Caki2 (cell line): ENCODE measurements at places on chromosomes 11 and 22.

DNA sequence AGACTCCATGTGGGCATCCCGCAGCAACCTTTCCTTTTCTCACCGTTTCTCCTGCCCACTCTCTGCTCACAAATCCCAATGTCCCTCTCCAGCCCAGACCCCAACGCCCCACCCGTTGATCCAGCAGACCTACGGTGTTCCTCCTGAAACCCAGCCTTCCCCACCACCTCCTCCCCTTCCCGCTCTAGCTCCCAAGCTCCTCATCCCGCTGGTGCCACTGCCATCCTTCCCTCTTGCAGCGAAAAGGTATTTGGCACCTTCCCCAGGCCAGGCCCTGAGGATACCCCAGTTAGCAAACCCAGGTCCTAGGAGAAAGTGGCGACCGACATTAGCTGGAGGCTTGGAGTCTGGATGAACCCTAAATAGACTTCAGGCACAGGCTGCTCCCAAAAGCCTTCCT, 84.0 kb upstream of the RTL6 start:
- DNase-seq = no peak

DNA sequence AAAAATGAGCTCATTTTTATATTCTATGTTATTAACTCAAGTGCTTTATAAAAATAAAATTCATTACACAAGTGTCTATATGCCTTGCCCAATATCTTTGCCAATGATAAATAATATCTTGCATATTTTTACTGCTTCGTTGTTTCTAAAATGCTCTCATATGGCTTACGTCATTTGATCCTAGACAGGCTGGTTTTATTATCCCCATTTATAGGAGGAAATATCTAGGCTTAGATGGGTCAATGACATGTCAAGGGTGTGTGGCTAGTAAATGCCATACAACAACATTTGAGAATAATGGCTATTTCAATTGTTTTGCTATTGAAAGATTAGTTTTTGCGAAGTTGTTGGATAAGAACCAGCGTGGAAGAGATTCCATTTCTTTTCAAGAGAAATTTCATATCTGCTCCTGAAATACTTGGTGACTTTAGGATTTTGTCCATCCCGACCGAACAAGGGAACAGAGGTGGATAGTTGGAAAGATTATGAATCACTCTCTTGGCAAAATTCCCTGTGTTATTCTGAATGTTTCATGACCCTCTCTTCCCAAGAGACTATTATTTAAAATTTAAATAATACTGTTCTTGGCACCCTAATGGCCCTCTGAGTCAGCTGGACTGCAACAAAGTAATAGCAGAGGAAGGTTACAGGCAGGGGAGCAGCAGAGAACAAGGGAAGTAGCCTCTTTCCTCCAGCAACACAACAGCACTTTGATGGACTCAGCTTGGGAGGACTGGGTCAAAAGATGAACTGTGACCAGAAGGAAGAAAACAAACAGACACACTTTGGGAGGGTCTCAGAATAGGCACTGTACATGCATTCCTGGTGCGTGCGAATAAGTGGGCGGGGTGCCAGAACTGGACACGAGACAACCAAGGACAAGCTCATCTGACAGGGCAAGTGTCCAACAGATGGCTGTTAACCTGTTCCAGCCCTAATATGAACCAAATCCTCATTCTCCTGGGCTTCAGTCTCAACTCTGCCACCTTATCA, 94.5 kb downstream of the ME3 start:
- DNase-seq = peak; percentile 91

- no peak for DNase-seq
Measured at GRCh38 chr11:68826726-68827125, 15.0 kb downstream of the CPT1A start.

- no peak for DNase-seq
Measured at GRCh38 chr22:45970705-45971407, 6.1 kb downstream of the WNT7B start.

GRCh38 chr11:27462543-27462942, 10.0 kb downstream of the LGR4 start:
- DNase-seq = peak; percentile 46

GRCh38 chr11:17686231-17686980, 33.0 kb upstream of the MYOD1 start:
- no peak for DNase-seq

DNA sequence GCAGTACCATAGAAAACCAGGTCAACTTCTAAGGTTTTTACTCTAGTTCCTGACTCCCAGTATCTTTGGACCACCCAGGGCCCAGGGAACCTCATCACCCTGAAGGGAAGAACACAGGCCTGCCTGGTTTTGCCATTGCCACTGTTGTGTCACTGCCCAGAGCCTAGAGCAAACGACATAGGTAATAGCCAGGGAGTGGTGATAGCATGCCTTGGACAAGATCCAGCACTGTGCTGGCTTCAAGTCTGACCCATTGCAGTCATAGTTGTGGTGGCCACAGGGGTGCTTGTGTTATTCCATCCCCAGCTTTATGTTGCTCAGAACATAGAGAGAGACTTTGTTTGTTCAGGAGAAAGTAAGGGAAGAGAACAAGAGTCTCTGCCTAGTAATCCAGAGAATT, 2310.2 kb downstream of the LRRC4C start:
- no peak for DNase-seq

DNA sequence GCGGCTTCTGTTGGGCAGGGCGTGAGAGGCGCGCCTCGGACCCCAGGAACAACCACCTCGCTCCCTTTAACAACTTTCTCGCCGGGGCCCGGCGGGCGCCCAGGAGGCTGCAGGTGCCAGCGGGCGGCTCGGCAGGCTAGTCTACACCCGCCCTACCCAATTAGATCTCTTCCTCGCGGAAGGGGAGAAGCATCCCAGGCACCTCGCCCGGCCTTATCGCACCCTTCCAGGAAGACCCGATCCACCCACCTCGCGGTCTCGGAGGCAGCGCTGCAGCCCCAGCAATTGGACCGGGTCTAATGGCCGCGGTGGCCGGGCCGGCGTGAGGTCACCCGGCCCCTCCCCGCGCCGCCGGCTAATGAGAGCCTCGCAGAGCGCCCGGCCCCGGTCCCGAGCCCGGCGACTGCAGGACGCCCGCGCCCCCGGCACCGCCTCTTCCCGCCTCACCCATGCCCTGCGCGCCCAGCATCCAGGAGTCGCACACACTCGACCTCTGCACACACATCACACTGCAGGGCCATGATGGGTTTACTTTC, at the start of gene PLAAT3:
Gene PLAAT3 (minus strand): TSS at position 298 of the 536 bp plus-strand sequence. CDS start 419 bp downstream, outside the sequence.
- peak; percentile 86 for DNase-seq

GRCh38 chr11:77442394-77443053, 31.4 kb downstream of the PAK1 start:
- DNase-seq = no peak

DNA sequence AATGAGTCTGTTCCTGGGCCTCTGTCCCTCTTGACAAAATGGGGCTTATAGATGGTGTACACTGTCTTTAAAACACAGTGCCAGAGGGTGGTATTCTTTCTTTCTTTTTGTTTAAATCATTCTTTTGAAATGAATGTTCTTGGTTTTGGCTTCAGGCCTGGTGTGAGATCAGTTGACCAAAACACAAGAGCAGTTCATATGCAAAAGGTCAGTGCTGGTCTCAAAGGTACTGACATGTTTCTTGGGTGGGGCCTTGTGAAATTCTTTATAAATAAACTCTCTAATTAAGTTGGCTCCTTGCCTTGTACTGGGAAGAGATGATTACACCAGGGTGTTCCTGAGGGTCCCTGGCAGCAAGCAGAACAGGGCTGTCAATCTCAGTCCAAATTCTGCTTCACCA, 110.0 kb downstream of the FBXO7 start:
- no peak for DNase-seq

GRCh38 chr22:46139895-46140350, 10.4 kb upstream of the PPARA start:
- DNase-seq = no peak

DNA sequence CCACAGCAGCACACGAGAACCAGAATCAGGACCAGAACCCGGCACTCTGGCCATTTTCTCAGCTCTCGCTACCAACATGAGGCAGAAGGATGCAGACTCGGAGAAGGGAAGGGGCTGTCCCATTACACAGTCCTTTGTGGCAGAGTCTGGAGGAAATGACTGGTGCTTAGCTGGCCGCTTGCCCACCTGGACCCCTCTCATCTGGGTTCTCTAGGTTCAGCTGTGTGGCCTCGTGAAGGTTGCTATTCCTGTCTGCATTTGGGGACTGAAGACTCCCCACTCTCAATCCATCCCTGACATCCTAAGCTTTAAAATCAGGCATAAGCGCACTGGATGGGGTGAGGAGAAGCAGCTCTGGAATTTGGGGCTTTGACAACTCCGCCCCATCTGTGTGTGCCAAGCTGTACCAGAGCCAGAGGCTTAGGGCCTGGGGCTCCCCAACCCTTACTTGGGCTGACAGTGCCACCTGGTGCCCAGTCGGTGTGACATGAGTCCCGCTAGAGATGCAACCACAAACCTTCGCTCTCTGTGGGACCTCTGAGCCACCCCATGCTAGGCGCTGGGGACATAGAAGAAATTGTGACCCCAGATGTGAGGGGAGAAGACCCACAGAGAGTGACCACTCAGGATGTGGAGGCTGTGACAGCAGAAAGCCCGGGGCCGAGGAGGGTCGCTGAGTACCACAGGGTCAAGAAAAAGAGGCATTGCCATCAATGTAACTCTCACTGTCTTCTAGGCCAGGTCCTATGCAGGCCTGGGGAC, 35.8 kb upstream of the FCHSD2 start:
- no peak for DNase-seq

GRCh38 chr11:57515332-57516060, at the start of gene SLC43A1:
TSS of gene SLC43A1 (minus strand) at chr11:57515702. CDS start at chr11:57514111, 1,591 bp downstream.
- DNase-seq = peak; percentile 9

GRCh38 chr11:130738611-130739010, 177.7 kb downstream of the SNX19 start:
- peak; percentile 56 for DNase-seq

DNA sequence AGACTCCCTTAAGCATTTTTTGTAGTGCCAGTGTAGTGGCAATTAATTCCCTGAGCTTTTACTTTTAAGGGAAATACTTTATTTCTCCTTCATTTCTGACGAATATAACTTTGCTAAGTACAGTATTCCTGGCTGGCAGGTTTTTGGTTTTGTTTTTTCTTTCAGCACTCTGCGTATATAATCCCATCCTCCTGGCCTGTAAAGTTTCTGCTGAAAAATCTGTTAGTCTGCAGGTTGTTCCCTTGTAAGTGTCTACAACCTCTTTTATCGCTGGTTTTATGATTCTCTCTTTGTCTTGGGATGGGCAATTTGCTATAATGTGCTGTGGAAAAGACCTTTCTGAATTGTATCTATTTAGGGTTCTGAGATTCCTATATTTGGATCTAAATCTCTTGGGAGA, 56.0 kb downstream of the KCNQ1OT1 start:
- DNase-seq = no peak

DNA sequence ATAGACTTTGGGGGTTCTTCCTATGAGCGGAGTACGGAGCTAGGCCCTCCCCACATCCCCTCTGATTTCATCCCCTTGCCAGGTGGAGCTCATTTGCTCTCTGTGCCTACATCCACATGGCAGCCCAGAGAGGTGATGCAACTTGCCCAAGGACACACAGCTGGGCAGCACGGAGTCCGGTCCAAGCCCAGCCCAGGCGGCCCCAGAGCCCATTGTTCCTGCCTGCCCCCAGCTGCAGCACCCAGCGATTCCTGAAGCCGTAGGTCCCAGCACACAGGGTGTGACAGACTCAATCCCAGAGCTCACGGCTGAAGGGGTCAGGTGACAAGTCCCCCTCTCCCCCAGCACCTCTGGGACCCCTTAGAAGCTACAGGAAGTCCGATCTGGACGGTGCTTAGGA, 22.2 kb upstream of the RFPL3 start:
- no peak for DNase-seq

- DNase-seq = no peak
Measured at GRCh38 chr11:23543651-23544222, 683.5 kb upstream of the CCDC179 start.

- no peak for DNase-seq
Measured at GRCh38 chr22:19997561-19998231, 18.9 kb downstream of the ARVCF start.

GRCh38 chr11:103210543-103210942, 101.3 kb downstream of the DYNC2H1 start:
- DNase-seq = no peak

- DNase-seq = no peak
Measured at GRCh38 chr11:68002575-68002937, 1.3 kb downstream of the UNC93B1 start.

- no peak for DNase-seq
Measured at GRCh38 chr11:95924414-95924760, 480 bp upstream of the MTMR2 start.

- DNase-seq = no peak
Measured at GRCh38 chr11:44527476-44527875, 38.0 kb upstream of the CD82 start.

GRCh38 chr22:17775781-17776465, 1.7 kb upstream of the BID start:
- DNase-seq = no peak

GRCh38 chr11:33000181-33000580, 15.5 kb upstream of the DEPDC7 start:
- DNase-seq = no peak

DNA sequence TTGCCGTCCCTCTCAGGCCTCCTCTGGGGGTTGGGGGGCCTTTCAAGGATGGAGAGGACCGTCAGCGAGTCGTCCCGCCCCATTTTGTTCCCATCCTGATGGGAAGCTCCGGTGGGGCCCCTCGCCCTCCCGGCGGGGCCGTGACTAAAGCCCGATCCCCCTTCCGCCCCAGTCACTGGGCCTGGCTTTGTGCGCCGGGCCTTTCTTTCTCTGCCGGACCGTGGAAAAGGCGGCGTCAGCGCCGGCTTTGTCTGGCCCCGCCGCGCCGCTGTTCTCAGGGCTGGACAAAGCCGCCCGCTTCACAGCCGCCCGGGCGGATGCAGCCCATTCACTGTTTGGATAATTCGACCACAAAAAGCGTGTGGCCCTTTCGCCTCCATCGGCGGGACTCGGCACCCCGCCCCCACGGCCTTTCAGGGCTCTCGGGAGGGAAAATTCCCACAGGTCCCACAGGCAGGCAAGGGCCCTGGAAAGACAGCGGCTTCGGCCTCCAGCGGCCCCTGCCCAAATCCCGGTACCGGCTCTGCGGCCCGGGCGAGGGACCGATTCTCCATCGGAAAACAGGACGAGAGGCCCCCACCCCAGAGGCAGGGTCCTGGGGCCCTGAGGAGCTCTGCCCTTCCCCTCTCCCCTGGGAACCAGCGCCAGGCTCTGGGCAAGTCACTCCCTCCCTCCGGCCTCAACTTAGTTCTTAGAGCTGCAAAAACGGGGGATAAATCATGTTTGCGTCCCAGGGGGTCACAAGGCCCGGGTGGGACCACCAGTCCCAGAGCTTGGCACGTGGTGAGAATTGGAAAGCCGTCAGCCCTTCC, 87.2 kb downstream of the WNT7B start:
- no peak for DNase-seq

GRCh38 chr11:10318527-10318802, 13.6 kb downstream of the ADM start:
- DNase-seq = no peak

DNA sequence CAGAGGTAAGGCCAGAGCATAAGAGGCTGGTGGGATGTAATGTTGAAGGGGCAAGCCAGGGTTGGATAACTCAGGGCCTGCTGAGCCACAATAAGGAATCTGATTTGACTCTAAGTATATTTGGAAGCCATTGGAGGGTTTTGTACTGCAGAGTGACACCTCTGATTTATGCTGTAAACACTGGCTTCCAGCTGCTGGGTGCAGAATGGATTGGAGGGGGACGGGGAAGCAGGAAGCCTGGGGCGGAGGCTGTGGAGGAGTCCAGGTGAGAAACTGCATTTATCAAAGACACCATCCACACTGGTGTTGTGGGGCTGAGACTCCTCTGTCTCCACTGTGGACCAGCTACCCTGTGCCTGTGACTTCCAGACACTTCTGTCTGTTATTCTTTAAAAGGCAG, 26.8 kb downstream of the MIAT start:
- no peak for DNase-seq
